ENCODE measurements at places on chromosomes 7 and 10. TPM values are rescaled to one million over a fixed set of nuclear protein-coding genes. Genes with fewer than 3 reads are reported as not detected.

Gene UCMA
- not detected for total RNA-seq

Gene POR
- total RNA-seq, result 243 TPM

Gene GLI3
- 15.9 TPM for total RNA-seq

Gene GDF10
- 0.56 TPM for total RNA-seq

Gene HHEX
- 20.0 TPM for total RNA-seq

Gene NCF1
- 2.4 TPM for total RNA-seq

Gene GJD4
- total RNA-seq, result not detected

Gene FKBP6
- not detected for total RNA-seq

Gene DPY19L1
- total RNA-seq, result 20.0 TPM

Gene NUPR2
- total RNA-seq, result not detected

Gene ZC3HAV1L
- 16.8 TPM for total RNA-seq

Gene EN2
- total RNA-seq, result not detected

Gene AHCYL2
- total RNA-seq, result 19.4 TPM

Gene ZCCHC24
- 47.1 TPM for total RNA-seq

Gene FBXL13
- total RNA-seq, result 4.9 TPM

Gene EGFR
- total RNA-seq, result 124 TPM

Gene NKX1-2
- total RNA-seq, result not detected

Gene STEAP1B
- 2.0 TPM for total RNA-seq

Gene WASHC2C
- total RNA-seq, result 24.1 TPM

Gene CALD1
- total RNA-seq, result 294 TPM

Gene PIP
- not detected for total RNA-seq

Gene KNDC1
- 1.6 TPM for total RNA-seq

Gene IGFBP1
- 3.0 TPM for total RNA-seq

Gene CRYGN
- not detected for total RNA-seq

GRCh38 chr7:68720697-68721096 lies 877.6 kb upstream of the AUTS2 start:
- no peak for DNase-seq

GRCh38 chr10:78540355-78541076 lies 506.9 kb downstream of the RPS24 start:
- no peak for DNase-seq

- DNase-seq, result no peak
These were observed 19.1 kb downstream of the PDE1C start for GRCh38 chr7:32051128-32051527.

GRCh38 chr10:98074315-98074911 lies 44.0 kb upstream of the CRTAC1 start:
- no peak for DNase-seq

- no peak for DNase-seq
These were observed 58.1 kb downstream of the HECW1 start for GRCh38 chr7:43170571-43170970.

GRCh38 chr7:90879924-90880323 lies 283.8 kb downstream of the CDK14 start:
- DNase-seq, result no peak

- no peak for DNase-seq
These were observed 233.3 kb downstream of the SLC25A13 start for GRCh38 chr7:96088579-96088978.

GRCh38 chr7:118079369-118079768 lies 104.6 kb upstream of the LSM8 start:
- no peak for DNase-seq

DNA sequence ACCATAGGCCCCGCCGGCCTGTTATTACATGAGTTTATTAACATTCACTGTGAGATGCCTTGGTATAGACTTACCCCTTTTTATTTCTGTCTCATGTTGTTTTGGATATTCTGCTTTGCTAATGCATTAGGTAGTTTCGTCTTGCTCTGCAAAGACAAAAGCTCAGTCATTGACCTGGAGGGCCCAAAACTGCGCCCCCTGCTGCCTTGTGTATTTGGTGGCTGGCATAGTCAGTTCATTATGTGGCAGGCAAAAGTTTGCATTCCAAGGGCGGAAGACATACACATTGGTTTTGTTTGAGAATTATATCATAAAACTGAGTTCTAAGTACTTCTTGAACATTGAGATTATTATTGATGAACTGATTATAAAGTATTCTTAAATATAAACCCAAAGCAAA lies 372.5 kb downstream of the SDK1 start:
- no peak for DNase-seq

DNA sequence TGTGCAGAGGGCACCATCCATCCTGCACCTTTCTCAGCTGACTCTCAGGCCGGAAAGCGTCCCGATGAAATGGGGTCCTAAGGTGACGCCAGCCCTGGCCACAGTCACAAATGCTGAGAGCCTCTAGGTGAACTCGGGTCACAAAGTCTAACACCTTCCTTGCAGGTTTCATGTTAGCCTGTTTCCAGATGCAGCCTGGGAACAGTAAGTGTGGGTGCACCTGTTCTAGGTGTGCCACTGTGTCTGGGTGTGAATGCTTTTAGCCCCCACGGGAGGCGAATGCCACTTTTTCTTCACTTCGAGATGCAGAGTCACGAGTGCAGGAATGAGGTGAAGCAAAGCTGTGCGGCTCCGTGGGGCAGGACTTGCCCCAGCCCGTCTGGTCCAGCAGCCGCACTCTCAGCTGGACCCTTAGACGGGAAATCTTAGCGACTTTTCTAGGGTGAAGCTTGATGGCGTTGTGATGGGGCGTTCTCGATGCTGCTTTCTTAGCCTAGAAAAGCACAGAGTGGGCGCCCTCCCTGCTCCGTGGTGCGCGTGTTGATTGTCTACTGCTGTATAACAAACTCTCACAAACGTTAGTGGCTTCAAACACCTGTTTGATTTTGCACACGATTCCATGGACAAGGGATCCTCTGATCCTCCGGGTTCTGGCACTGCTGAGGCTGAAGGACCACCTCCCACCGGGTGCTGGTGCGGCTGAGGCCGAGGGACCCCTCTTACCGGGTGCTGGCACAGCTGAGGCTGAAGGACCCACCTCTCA lies 13.6 kb upstream of the VIPR2 start:
- DNase-seq, result no peak

- DNase-seq, result no peak
These were observed 29.3 kb downstream of the PRSS2 start for GRCh38 chr7:142800088-142800487.

DNA sequence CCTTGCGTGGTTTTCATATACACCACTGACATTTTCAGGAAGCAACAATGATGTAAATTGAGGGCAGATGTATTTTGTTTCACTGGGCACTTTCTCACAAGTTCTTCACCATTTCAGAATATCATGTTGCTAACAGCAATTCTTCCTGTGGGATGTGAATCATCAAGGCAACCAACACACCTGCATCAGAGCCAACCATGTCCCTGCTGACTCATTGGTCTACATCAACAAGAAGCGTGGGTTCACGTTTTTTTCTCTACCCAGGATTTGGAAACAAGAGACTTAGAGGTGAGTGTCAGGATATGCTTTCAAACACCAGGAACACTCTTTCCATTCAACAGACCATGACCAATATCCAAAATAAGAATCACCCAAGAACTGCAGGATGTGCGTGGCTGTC lies 203.9 kb downstream of the TEX36 start:
- DNase-seq, result no peak

- DNase-seq, result no peak
These were observed 331.9 kb upstream of the NUPR2 start for GRCh38 chr7:56447864-56448693.

DNA sequence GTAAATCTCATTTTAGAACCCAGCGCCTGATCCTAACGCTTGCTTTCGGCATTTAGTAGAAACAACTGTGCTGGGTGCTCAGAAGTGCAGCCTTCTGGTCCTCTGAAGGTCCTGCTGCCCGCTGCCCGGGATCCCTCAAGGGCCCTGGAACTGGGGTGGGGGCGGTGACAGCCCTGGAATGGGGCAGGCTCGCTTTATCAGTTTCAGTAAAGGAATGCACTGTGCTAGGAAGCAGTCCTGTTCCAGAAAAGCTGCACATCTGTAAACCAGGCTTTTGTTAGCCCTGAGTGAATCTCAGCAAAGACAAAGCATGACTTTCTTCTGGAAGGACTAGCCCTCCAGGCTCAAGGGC lies 254.6 kb downstream of the TNS3 start:
- no peak for DNase-seq

DNA sequence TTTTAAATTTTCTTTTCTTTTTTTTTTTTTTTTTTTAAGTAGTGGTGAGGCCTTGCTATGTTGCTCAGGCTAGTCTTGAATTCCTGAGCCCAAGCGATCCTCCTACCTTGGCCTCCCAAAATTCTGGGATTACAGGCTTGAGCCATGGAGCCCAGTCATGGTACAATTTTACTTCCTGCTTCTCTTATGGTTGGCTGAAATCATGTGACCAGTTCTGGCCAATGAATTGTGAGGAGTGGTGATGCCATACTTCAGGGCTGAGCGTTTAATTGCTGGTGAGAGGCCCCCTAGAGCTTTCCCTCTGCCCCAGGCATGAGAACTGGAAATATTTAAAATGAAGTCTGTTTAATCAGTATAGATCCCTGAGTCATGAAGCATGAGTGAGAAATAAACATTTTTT lies 22.2 kb upstream of the BAIAP2L1 start:
- no peak for DNase-seq

DNA sequence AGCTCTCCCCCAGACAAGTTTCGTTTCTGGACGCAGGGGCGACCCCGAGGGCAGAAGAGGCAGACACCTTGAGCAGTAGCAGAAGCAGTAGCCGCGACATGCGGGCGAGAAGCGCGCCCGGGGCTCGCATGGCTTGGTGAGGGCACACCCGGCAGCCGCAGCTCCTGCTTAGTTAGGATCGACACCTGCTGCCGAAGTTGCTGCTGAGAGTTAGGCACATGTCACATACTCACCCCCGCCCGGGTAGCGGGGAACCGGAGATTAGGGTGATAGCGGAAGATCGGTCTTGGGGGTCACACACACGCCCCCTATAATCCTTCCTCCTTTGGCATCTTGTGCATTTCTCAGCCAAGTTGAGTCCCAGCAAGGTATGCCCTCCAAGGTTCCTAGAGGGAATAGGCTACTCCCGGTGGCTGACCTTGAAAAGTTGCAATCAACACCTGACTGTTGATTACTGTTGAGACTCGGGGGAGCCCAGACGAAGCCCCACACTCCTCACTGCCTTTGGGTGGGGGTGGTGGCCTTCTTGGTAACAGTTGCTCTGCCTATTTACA lies 668 bp downstream of the GPR37 start:
- DNase-seq, result no peak

DNA sequence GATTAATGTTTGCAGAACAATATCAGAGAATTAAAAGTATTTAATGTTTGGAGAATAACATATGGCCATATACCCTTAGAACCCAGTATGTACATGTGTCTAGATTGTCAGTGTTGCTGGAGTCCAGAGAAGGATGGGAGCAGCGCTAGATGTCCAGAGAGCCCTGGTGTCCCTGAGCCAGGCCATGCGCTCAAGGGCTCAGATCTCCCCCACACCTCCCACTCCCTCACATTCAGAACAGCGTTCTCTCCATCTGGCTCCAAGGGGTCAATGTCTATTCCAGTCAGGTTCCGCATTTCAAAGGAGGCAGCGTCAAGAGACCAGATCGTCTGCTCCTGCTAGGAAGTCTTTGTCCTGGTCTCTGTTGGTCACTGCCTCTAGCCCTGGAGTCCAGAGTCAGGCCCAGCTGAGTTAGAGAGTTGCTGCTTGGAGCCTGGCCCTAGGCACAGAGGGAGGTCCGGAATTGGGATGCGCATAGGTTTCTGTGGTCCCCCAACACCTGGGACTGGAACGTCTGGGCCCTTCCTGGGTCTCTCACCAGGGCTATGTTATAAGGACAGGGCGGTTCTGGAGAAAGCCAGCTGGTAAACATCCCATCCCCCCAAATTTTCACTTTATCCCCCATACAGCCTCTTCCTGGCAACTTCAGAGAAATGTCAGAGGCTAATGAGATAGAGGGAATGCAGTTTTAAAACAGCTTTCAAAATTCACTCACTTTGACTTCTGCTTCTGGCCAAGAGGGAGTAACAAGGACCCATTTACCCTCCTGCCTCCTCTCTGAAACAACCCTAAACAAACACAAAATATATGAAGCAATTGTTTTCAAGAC lies 6.5 kb upstream of the WDR86 start:
- no peak for DNase-seq

GRCh38 chr7:100632951-100633717 lies 8.2 kb downstream of the TFR2 start:
- DNase-seq, result no peak

GRCh38 chr7:118583641-118584040 lies 359.1 kb downstream of the ANKRD7 start:
- no peak for DNase-seq

DNA sequence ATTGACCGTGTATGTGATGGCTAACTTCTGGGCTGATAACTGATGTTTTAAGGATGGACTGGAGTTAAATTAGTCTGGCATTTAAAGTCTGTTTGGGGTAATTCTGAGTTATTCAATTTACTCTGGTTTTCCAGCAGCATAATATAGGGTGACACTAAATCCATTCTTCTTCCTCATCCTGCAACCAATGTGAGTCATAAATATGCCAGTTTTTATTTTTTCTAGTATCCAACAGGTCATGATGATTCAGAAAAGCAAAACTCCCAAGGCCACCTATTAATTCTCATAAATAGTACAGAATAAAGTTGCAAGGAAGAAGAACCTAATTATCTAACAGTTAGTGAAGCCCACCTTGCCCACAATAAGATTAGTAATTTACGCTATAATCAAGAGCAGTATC lies 7.5 kb upstream of the EPHB6 start:
- DNase-seq, result no peak

- no peak for DNase-seq
These were observed 320.6 kb upstream of the ZMIZ1 start for GRCh38 chr10:78748235-78748533.

- no peak for DNase-seq
These were observed 94.0 kb downstream of the DNAJB9 start for GRCh38 chr7:108663701-108664100.

DNA sequence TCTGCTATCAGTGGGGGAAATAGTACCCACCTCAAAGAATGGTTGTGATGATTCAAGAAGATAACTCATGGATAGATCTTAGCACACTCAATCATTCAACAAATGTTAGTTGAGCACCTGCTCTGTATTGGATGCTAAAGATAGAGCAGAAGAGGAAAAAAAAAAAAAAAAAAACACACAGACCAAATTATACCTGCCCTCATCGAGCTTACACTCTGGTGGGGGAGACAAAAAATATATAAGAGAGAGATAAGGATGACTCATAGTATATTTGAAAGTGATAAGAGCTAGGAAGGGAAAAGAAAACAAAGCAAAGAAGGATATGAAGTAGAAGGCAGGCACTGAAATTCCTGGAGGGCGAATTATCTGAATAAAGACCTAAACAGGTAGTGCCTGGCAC lies 258.5 kb downstream of the SFMBT2 start:
- DNase-seq, result no peak

GRCh38 chr10:48470115-48470892 lies 134.6 kb downstream of the ARHGAP22 start:
- no peak for DNase-seq

GRCh38 chr7:145088111-145088745 lies 252.4 kb upstream of the TPK1 start:
- DNase-seq, result no peak

- DNase-seq, result no peak
These were observed 5.9 kb upstream of the EBF3 start for GRCh38 chr10:129969911-129970464.

GRCh38 chr7:132757783-132758182 lies 181.5 kb upstream of the PLXNA4 start:
- DNase-seq, result no peak

- DNase-seq, result no peak
These were observed 494 bp upstream of the HERC4 start for GRCh38 chr10:68075550-68076004.
